HCEC 1CT (cell line): ENCODE measurements at places on chromosomes 3 and 15.
A peak's percentile ranks its signal among the peaks of the same experiment; 100 is the strongest.

GRCh38 chr15:81516461-81516860 lies 142.4 kb upstream of the TMC3 start:
- DNase-seq = peak; percentile 55

GRCh38 chr3:165193366-165194254 lies 2.6 kb downstream of the SLITRK3 start:
- DNase-seq = no peak

DNA sequence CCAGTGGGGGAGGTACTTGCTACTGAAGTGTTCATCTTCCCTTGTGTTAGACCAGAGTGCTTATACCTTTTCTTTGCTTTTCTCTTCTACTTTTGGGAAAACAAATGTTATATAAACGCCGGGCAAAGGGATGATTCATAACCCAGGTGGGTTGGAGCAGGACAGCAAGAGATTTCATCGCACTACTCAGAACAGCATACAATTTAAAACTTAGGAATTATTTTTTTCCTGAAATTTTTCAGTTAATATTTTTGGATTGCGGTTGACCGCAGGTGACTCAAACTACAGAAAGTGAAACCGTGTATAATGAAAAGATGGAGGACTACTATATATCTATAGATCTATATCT lies 270.0 kb upstream of the RGMA start:
- DNase-seq = no peak

DNA sequence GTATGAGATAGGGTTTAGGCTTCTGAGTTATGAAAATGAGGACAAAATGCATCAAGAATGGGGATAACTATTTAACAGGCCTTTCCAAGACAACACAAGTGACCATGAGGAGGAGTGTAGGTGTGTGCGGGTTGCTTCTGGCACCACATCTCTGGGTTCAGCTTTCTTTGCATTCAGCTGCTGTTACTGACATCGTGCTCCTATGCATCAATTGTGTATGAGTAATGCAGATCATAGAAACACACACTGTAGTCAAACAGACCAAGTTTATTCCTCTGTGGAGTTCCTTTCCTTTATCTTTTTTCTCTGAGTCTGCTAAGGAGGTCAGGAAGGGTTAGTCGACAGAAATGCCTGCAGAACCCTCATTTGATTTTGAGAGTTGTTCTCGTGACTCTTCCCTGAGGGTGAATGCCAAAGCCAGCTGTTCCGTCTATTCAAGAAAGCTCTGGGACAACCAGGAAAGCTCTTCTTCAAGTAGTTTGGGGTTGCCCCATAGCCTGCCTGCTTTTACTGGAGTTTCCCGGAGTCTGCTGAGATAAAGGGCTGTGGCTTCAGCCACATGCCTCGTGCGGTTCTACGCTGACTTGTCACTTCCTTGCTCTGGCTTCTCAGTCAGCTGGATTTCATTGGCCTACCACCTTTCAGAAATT lies 136.7 kb upstream of the TLE3 start:
- no peak for DNase-seq

DNA sequence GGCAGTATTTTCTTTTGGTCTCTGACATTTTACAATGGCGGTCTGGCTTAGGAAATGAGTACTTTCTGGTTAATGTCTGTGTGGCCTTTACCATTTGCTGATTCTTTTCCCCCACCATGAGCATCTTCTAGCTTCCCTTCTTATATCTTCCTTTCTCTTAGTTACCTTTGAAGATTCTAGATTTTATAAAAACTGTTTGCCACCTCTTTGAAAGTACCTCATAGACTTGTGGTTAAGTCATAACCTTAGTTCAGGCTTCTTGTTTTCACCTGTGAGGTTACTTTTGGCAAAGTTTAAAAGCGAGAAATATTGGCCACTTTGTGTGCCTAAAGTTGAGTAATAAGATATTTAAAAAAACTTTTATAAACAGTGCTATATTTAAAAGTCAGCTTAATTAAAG lies 147.4 kb downstream of the FMN1 start:
- no peak for DNase-seq

GRCh38 chr3:169822540-169822939 lies 9.8 kb upstream of the LRRC34 start:
- DNase-seq = no peak

- no peak for DNase-seq
Observed at GRCh38 chr15:36696196-36696595, 116.8 kb downstream of the CDIN1 start.

- DNase-seq = no peak
Observed at GRCh38 chr15:60772395-60773120, 293.6 kb upstream of the ICE2 start.

- no peak for DNase-seq
Observed at GRCh38 chr3:110495201-110495927, 576.3 kb upstream of the NECTIN3 start.

DNA sequence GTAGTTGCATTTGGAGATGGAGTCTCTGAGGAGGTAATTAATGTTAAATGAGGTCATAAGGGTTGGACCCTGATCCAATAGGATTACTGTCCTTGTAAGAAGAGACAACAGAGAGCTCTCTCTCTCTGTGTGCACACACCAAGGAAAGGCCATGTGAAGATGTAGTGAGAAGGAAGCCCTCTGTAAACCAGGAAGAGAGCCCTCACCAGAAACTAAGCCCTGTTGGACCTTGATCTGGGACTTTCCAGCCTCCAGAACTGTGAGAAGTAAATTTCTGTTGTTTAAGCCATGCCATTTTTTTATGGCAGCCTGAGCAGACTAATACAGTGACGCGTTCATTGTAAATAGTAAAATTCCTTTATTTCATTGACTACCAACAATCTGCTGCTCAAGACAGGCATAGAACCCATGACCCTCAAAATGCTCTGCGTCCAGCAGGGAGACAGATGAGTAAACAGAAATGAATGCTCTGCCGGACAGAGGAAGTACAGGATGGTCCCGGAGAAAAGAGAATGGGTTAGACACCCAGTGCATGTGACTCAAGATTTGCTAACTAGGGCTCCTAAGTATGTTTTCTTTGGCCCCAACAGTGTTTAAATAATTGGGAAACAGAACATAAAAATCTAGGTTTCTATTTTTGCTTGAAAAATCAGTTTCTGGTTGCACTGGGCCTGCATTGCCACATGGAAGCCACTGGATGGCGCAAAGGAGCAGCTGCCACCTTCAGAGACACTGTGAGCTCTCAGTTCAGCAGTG lies 37.9 kb upstream of the TNFAIP8L3 start:
- peak; percentile 100 for DNase-seq

GRCh38 chr3:146153429-146153828 lies 7.6 kb downstream of the PLOD2 start:
- DNase-seq = no peak

DNA sequence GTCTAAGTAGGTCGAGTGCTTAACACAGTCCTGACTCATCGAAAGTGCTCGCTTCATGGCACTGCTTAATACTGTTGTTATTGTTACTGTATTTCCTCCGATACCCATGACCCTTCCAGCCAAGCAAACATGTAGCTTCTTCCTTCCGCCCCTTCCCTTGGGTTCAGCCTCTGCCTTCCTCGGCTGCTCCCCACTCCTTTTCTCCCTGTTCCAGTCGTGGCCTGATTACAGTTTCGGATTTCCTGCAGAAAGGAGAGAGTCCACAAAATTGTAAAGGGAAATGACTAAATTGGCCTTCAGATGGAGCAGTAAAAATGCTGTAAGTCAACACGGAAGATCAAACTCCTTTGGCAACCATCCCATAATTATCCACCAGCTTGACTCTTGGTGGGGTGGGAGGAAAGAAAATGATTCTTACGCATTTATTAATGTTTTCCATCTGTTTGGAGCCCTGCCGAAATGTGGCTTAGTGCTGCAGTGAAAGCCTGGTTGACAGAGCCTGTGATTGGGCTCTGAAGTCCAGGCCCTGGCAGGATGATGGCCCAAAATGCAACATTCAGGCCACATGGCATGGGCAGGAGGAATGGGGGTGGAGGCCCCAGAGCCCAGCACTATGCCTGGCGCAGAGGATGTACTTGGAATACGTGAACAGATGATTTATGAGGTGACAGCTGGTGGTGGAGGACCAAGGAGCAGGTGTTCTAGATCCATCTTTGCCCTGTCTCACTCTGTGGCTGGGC lies 37.6 kb downstream of the FAM3D start:
- DNase-seq = peak; percentile 92

DNA sequence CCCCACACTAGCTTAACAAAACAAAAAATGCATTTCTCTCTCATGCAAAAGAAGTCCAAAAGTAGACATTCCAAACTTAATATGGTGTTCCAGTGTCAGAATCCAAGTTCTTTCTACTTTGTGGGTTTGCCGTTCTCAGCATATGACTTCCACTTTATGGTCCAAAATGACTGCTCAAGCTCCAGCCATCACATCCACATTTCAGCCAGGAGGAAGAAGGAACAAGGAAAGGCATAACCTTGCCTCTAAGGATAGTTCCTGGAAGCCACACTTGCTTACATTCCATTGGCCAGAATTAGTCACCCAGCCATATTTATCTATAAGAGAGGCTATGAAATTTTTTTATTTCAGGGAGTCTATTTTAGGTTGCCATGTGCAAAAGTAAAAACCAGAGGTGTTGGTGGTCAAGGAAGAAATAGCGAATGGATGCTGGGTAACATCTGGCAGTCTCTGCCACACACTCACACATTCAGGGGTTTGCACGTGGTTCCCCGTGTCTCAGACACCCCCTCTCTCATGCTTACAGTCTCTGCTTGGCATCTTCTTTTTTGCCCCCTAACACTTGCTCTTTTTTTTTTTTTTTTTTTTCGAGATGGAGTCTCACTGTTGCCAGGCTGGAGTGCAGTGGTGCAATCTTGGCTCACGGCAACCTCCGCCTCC lies 69.3 kb downstream of the RPL39L start:
- DNase-seq = no peak

DNA sequence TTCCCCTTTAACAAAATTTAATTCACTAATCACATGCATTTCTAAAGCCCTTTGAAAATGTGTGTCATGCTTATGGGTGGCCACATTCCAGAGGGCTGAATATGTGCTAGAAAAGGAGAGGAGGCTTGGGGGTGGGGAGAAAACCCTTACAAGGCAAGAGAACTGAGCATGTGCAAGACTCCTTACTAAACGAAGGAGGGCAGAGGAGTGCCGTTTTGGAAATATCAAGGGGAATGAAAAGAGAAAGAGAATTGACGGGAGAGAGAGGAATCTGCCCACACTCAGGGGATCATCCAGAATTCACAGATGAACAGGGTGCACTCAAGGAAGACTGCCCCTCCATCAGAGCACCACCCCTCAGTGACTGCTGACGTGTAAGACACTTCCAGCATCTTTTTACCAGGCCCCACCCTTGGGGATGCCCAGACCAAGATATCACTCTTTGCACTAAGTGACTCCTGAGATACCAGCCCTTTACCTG lies 37.9 kb upstream of the TSC22D2 start:
- peak; percentile 99 for DNase-seq

DNA sequence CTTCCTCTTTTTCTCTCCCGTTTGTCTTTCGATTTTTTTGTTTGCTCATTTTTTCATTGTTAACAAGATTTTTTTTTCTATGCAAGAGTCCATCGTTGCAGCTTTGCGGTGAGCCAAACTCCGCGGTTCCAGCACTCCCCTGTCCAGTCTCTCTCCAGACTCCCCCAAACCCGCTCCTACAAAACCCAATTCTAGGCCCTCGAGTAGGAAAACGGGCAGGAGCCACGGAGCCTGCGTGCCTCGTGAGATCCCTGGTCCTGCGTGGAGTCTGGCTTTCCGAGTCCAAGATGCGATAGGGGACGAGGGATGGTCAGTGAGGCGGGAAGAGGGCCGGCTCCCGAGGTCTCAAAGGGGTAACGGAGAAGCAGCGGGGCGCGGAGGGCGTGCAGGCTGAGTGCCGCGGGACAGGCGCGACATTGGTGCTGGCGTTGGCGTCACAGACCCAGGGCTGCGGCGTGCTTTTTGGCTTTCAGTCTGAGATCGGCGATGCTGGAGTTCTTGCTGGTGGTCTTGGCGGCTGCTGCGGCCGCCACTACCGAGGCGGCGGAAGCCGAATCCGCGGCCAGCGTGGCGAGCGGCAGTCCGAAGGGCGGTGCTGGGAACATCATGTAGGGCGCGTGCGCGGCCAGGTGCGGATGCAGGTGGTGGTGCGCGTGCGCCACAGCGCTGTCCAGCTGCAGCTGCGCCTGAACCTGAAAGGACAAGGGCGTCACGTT lies 8.5 kb downstream of the SHOX2 start:
- no peak for DNase-seq

DNA sequence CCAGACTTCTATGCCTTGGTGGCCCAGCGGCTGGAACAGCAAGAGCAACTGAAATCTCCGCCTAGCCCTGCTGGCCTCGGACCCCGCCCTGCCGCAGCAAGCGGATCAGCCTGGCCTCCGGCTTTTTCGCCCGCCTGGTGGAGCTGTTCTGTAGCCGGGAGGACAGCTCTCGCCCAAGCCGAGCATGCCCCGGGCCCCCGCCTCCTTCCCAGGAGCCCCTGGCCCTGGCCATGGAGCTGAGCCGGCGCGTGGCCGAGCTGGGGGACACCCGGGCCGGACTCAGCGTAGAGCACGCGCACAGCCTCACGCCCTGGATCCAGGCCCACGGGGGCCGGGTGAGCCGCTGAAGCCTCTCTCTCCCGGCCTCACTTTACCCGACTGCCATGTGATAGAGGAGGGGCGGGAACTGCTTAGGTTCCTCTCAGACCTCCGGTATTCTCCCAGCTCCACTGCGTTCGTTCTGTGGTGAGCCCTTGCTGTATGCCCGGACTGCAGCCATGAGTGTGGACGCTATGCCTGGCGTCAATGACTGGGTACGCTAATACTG lies 24.1 kb upstream of the MRPL3 start:
- peak; percentile 46 for DNase-seq

DNA sequence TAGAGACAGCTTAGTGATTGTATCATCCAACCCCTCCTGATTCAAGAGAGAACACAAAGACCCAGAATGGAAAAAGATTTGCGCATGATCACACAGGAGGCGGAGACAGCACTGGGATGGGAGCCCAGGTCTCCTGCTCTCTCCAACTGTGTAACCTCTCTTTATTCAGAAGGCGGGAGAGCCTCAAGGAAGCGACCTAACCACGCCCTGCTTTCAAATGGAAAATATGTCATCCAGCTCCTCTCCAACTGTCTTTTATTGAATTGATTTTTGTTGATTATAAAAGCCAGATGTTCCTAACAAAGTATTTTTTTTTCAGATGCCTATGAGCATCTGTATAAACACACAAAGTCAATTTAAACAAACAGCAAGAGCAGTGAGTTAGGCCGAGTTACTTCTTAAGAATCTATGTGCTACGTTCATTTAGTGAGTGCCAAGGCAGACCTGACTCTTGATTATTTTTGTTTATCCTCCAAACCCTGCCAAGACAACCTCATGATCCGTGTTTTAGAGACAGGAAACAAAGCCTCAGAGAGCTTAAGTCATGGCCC lies 74.5 kb downstream of the BFSP2 start:
- DNase-seq = peak; percentile 42

GRCh38 chr3:42712688-42713372 lies 10.2 kb upstream of the HHATL start:
- DNase-seq = no peak

GRCh38 chr3:150599611-150600297 lies 3.4 kb upstream of the SELENOT start:
- peak; percentile 77 for DNase-seq

DNA sequence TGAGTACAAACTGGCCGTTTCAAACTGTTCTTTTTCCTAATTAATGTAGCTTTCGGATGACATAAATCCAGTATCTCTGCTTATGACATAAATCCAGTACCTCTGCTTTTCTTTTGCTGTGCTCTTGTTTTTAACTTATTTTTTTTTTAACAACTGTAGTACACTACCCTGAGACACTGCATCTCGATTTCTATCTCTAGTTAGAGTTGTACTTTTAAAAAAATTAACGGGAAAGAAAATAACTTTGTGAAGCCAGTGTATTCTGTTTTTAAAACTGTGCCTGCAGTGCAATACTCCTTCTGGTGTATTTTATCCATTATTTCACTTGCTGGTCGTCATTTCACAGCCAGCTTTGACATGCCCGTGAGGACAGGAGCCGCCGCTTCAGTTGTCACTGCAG lies 46.6 kb downstream of the ASB7 start:
- no peak for DNase-seq

GRCh38 chr15:51629612-51630011 lies 7.0 kb upstream of the DMXL2 start:
- no peak for DNase-seq
